AG09319 (cell line): ENCODE measurements at places on chromosomes 1 and 21.

GRCh38 chr1:43074244-43074643, 97.8 kb downstream of the EBNA1BP2 start:
- DNase-seq = no peak

DNA sequence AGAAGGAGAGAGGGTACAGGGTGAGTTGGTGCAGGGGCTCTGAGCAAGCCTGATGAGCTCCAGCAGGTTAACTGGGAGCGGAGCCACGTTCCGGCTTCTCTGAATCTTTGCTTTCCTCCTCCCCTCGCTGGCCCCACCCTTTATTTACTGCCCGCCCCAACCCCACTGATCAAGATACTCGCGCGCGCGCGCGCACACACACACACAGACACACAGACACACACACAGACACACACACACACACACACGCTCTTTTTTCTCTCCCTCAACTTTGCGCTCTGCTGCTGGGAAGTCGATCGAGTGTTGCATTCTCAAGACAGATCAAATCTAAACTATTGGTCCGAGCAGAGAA, at the start of gene GRIK1:
TSS of gene GRIK1 (minus strand) at position 73 of the 352 bp plus-strand sequence.
- DNase-seq = no peak

DNA sequence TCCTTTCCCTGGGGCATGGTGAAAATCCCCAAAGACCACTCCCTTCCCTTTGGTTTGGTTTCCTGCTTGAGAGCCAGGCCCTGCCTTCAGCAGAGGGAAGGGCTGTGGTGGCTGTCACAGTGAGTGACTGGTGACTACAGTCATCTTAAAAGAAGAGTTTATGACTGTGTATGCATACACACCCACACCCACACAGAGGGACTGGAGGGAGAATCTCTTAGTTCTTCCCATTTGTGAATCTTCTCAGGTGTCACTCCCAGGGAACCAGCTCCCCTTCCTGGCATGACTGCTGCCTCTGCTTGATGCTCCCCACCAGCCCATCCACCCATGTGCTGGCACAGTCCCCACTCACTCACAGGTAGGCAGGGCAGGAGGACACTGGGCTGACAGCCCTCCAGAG, 3.9 kb upstream of the KCNA2 start:
- no peak for DNase-seq

GRCh38 chr1:25700626-25701025, 84.0 kb downstream of the MAN1C1 start:
- no peak for DNase-seq

DNA sequence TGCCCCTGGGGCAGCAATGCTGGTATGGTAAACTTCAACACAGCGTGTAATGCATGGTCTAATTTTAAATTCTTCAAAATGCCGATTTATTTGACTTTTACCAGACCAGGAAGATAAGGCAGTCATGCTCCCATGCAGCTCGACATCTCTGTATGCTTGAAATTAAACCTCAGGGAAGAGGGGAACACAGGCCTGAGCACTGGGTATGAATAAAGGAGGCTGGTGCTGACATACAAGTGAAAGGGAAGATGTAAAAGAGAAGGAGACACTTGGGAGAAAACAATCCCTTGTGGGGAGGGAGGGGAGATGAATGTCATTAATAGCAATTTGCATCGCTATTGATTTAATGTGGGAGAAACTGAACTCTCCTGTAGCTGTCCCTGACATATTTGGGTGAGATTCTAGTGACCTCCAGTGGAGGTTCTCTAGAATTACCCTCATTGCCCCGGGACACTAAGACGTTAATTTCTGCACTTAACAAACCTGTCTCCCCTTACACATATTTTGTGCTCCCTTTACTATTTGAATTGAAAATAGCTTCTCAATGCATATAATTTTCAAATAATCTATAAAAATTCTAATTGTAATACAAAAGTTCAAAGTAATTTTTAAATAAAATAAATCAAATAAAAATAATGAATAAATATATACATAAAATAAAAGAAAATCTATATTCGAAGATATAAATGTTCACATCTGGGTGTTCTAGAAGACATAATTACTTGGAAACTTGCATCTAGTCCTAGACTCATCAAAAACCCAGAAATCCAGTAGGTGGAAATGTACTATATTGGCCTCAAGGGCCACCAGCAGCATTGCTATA, 283.1 kb downstream of the LMX1A start:
- no peak for DNase-seq
